EH (cell line): ENCODE measurements at places on chromosomes 7 and 10.

DNA sequence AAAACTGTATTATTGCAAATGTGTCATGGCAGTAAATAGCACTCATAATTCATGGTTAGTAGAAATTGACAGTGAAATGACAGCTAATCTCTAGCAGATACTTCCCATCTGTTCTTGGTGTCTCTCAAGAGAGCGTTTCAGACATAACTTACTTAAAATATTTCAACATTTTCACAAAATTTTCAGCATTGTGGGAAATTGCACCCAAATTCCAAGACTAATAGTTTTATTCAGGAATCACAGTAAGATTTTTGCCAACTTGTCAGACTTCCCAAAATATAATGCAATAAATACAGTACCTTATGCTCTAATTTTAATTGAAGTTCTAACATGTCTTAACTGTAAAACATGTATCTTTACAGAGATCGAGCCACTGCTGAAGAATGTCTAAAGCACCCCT lies 41.2 kb downstream of the STK17A start:
- no peak for DNase-seq

GRCh38 chr10:21309427-21309826 lies 216.1 kb downstream of the SKIDA1 start:
- DNase-seq: no peak

- DNase-seq: peak; percentile 69
Observed at GRCh38 chr10:58217612-58218011, 50.1 kb downstream of the IPMK start.

- no peak for DNase-seq
Observed at GRCh38 chr7:131363719-131364118, 36.0 kb downstream of the MKLN1 start.

GRCh38 chr10:33524966-33525365 lies 190.5 kb upstream of the NRP1 start:
- peak; percentile 44 for DNase-seq

GRCh38 chr10:130725474-130725970 lies 586.0 kb downstream of the TCERG1L start:
- no peak for DNase-seq

DNA sequence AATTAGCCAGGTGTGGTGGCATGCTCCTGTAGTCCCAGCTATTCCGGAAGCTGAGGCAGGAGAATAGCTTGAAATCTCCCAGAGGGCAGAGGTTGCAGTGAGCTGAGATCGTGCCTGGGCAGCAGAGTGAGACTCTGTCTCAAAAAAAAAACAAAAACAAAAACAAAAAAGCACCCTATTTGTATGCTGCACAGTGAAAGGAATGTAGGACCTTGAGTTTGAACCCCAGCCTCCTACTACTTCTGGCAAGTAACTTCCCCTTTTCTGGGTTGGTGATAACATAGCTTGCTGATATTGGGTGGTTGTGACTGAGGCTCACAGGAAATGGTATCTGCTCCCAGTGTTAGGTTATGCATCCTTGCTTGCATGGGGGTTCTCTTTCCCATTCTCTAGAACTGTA lies 205.3 kb downstream of the BUB3 start:
- no peak for DNase-seq

- DNase-seq: no peak
Observed at GRCh38 chr7:96718107-96719003, 8.7 kb upstream of the SEM1 start.

DNA sequence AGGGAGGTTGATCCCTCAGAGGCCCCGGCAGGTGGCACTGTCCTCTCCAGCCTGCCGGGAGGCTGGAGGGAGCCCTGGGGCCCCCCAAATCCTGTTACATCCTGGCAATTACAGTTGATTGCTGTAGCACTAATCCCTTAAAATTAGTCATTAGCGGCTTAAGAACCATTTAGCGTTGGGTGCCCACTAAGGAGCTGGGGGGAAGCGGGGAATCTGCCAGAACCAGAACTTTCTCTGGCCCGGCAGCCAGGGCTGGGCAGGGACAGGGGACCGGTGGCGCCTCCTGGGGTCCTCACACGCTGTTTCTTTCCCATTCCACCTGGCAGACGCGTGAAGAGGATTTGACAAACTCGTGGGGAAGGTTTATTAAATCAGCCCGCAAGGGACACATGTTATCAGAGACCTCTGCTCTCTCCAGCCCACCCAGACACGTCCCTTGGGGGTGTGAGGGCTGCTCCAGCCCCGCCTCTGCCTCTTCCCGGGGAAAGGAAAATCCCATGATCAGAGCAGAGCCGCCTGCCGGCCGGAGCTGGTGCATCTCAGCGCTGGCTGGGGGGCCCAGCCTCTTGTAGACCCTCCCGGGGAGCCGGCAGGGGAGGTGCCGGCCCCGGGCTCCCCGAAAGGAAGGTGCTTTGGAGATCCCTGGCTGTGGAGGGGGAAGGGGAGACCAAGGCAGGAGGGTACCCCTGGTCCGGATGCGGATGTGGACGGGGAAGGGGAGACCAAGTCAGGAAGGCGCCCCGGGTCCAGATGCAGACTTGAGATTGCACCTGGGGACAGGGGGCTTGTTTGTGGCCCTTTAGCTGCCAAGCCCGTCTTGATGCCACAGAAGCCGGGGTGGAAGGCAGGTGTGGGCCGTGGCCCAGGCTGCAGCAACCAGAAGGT lies 142.7 kb downstream of the ELFN1 start:
- no peak for DNase-seq

DNA sequence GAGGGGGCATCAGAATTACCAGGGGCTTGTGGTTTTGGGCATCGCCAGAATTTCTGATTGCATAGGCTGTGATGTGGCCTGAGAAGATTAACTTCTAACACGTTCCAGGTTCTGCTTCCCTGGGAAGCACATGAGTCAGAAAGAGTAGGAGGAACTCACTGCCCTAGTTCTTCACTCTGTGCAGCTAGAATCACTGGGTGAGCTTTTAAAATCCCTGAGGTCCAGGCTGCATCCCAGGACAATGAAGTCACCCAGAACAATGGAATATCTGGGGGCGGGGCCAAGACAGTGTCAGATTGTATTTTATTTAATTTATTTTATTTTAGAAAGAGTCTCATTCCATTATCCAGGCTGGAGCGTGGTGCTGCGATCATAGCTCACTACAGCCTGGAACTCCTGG lies 636.5 kb downstream of the CALN1 start:
- no peak for DNase-seq

GRCh38 chr7:117666031-117666430 lies 186.2 kb downstream of the CFTR start:
- DNase-seq: peak; percentile 40

GRCh38 chr10:341081-341740 lies 206.0 kb downstream of the ZMYND11 start:
- DNase-seq: no peak

DNA sequence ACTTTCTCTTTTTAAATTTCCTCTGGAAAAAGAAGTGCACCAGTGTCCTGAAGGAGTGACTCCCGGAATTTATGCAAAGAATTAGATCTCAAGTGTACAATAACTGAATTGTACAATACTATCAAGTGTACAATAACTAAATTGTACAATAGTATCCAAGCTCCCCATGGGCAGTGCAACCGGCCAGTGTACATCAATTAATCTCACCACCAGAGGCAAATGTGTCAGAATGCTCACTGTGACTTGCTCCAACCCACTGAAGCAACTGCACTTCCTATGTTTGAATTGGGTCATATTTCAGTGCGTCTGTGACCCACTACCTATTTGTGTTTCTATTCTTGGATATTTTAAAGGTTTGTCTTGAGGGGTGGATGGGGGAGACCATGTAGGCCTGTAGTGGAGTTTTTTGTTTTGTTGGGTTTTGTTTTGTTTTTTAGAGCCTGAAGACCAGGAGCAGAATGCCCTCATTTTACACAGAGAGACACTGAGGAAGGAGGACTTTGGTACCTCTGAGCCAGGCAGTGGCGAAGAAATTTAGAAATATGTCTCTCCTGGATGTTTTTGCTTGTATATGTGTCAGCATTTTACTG lies 78.5 kb upstream of the CTTNBP2 start:
- no peak for DNase-seq

- DNase-seq: peak; percentile 89
Observed at GRCh38 chr7:901388-902154, 25.2 kb downstream of the GET4 start.

DNA sequence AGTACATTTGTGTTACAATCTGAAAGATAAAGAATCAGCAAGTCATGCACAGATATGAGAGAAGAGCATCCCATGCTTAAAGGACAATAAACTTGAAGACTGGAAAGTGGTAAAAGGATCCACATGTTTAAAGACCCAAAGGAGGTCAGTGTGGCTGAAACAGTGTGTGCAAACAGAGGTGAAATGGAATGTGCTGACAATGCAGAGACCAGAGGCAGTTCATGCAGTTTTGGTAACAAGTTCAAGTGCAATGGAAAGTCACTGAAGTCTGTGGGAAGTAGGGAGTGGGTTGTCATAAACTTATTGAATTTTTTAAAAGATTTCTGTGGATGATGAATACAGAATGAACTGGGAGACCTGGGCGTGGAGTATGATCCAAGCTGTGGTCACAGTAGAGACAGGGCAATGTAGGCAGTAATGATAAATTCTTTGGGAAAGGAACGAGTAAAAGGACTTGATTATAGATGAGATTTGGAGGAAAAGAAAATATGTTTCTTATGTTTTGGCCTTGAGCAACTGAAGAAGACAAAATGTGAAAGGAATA lies 408.0 kb downstream of the HGF start:
- no peak for DNase-seq

DNA sequence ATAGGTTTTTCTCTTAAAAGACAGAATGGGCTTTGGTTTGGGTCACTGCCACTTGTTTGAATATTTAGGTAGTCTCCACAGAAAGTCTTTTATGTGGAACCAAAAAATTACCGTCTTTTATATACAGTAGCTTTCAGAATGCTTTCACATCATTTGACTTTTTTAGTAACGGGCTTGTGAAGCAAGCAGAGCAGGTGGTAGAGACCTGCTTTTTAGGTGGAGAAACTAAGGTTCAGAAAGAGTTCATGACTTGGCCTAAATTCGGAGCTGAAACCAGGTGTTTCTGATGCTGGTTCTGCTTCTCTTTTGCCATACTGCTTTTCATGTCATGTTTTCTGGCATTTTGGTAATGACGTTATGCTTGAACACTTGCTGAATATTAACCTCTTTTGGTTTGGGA lies 36.3 kb downstream of the GARS1 start:
- DNase-seq: no peak

GRCh38 chr10:52877451-52877850 lies 104.9 kb upstream of the MBL2 start:
- no peak for DNase-seq

GRCh38 chr7:148334441-148334956 lies 256.1 kb upstream of the C7orf33 start:
- no peak for DNase-seq

DNA sequence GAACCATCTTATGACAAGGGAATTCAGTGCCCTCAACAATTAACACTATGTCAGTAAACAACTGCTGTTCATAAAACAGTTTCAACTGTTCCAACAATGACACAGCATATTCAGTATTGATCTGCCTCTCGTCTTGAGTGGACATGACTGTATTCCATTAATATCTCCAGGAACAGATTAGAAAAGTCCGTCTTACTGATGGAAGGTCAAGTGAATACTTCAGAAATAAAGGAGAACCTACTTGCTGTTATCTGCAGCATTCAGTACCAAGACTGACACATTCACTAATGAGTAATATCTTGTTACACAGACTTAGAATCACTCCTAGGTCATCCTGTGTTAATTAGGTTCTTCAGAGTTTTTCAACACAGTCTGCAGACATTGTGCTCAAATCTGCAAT lies 12.1 kb downstream of the KBTBD2 start:
- DNase-seq: no peak

DNA sequence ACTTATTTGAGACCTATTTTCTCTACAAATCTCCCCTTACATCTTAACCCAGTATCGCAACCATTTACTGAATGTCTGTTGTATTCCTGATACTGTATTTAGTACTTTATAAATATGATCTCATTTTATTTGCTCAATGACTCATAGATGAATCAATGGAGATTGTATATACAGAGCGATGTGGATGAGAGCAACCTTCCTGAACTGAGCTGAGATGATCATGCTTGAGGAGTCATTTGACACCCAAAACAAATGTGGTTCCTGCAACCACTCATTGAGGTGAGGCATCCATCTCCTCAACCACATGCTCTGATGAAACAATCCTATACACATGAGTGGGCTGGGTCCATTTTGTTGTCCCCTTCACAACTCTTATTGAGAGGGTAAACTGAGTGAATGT lies 250.0 kb downstream of the CDC14C start:
- DNase-seq: no peak

DNA sequence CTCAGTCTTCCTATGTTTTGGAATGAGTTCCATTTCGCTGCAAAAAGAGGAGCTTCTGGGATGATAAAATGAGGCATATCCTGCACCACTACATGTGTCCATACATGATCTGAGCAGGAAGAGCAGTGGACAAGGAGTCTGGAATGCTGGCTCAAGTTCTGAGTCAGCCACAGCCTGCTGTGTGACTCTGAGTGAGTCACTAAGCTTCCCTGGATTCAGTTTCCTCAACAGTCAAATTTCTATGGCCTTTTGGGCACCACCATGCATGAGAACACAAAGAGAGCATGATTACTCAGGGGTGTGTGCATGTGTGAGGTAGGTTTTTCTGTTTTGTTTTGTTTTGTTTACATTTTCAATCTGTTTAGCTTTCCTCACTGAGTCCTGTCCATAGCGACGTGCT lies 254.6 kb downstream of the ANKRD30A start:
- DNase-seq: no peak

DNA sequence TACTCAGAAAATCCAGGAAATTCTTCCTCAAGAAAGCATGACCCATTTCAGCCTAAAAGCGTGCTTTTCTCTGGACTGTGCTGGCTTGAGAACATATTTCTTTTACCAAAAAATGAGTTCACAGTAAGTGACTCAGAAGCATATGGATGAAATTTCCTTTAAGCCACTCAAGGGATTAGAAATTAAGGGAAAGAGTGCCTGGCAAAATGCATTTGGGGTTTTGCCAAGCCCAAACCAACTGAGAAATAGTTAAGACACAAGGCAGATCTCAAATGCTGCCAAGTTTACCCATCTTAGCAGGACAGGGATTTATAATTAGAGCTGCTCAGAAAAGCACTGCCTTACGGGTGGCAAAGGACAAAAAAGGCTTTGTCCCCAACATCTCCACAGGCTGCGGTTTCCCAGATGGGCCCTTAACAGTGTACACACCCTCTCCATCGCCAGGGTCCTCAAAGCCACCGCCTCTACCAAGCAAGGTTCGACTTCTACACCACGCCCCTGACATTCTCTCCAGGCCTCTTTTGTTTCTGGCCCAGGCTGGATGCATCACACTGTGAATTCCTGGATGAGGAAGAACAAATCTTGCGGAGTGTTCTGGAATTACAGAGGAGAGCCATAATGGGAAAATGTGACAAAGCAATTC lies 30.1 kb upstream of the CDHR3 start:
- DNase-seq: peak; percentile 94

DNA sequence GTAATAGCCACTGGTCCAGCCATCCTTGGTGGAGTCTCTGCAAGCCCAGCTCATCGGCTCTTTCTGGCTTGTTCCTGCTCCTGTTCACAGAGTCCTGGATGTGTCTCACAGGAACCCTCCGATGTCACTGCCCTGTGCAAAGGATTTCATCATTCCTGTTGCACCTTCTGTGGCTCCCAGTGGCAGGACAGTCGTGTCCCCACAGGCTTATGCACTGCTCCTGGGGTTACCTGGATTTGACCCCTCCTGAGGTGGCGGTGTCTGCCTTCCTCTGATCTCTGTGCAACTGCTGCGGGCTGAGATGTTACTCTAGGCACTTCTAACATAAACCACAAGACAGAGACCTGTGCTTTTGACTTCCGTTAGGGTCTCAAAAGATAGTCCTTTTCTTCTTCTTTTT lies 30.6 kb downstream of the APBB1IP start:
- no peak for DNase-seq
